ENCODE measurements at places on chromosomes 7 and 10.
A peak's percentile ranks its signal among the peaks of the same experiment; 100 is the strongest.

DNA sequence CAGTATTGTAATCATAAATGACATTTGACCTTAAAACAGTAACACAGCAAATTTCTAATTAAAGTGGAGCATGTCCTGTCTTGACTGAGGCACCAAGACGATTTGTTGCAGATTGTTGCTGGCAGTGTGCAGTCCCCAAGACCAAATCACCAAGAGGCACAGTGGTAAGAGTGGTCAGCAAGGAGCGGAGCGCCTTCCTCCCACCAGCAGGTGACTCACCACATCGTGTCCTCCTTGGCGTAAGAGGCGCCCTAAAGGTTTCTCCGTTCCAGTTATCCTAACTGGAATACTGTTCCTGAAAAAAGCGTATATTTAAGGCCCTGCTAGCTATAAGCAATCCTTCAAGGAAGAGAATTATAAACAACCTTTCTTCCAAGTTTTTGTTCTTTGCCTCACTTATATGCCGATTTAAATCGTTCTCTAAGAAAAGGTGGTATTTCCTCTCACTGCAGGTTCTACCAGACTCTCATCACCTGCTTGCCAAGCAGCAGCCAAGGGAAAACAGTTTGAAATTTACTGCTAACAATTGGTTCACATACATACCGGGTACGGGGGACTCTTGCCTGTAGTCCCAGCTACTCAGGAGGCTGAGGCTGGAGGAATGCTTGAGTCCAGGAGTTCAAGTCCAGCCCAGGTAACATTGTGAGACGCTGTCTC lies 10.7 kb upstream of the REPIN1 start:
- DNase-seq: peak; percentile 61

GRCh38 chr10:124217906-124218804 lies 124.8 kb upstream of the CHST15 start:
- no peak for DNase-seq

GRCh38 chr7:26490640-26491624 lies 199.3 kb downstream of the SNX10 start:
- DNase-seq: no peak

GRCh38 chr10:55668326-55668922 lies 692.6 kb downstream of the ZWINT start:
- no peak for DNase-seq

DNA sequence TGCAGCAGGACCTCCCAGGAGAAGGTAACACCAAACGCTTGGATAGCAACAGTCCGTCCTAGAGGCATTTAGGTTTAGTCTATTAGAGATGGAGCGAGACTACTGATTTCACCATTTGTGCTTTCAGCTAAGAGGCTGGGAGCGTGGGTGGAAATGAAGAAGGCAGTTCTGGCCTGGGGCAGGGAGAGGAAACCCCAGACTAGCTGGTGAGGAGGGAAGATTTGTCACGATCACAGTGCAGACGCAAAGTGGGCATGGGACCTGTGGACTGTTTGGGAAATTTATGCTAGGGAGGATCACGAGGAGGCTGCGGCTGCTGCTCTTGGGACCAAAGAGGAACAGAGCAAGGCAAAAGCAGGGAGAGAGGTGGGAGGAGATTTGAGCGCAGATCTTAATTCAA lies 130.4 kb upstream of the AOAH start:
- no peak for DNase-seq

GRCh38 chr7:48337012-48337621 lies 165.9 kb downstream of the ABCA13 start:
- no peak for DNase-seq

DNA sequence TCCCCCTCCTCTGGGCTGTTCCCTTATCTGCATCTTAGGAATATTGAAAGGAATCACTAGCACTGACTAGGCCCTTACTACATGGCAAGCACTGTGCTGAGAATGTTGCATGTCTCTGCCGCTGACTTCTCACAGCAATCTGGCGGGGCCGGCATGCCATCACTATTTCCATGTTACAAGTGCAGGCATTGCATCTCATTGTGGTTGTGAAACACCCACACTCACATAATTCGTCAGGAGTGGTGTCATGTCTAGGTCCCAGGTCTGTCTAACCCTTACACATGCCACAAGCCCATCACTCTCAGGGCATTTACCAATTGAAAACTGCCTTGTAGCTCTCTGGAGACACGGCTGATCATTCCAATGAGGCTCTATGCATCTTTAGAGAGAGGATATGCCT lies 8.5 kb upstream of the IL2RA start:
- no peak for DNase-seq

- DNase-seq: no peak
Observed at GRCh38 chr7:33716581-33717477, 188.5 kb upstream of the BMPER start.

GRCh38 chr7:102444961-102445673 lies 11.7 kb downstream of the ORAI2 start:
- no peak for DNase-seq

DNA sequence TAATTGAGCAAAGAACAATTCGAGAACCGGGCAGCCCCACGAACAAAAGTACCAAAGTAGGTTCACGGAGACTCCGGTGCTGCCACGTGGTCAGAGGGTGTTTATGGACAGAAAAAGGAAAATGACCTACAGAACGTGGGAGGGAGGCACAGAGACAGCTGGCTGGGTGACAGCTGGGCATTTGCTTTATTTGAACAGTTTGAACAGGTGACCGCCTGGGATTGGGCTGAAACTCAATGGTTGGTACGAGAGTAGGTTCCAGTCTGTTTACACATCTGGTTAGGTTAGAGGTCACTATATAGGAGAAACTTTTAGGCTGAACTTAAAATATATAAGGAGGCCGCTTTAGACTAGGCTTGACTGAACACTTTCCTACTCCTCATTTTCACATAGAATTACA lies 50.6 kb upstream of the CELF2 start:
- no peak for DNase-seq

DNA sequence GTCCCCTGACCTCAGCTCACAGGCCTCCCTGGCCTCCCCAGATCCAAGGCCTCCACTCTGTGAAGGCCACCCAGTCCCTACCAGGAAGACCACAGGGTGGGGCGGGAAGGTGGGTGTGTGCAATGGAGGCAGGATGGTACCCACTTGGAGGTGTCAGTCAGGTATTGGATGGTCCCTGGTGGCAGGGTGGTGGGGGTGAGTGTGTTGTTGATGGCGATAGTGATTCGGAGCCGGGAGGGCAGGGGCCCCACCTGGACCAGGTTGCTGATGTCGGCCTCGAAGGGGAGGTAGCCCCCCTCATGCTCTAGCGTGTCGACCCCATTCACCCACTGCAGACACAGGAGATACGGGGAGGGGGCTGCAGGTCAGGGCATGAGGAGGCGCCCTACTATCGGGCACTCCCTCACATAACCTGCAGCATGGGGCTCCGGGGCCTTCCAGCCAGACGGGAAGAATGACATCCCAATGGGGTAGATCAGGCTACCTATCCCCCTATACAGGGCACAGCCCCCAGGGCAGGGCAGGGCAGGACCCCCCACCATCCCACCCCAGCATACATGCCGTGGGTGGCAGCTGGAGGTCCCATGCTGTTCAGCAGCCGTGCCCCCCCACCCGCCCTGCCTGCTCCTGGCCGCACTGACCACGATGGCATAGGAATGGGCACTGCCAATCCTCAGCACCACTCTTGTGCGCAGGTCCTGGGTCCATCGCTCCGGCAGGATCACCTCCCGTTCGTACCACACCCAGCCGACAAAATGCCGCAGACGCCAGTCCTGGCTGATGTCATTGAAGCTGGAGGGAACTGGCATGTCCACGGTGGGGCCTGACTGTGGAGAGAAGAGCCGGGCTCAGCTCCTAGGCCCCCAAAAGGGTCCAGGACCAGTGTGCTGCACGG lies 2.2 kb downstream of the GUSB start:
- no peak for DNase-seq

DNA sequence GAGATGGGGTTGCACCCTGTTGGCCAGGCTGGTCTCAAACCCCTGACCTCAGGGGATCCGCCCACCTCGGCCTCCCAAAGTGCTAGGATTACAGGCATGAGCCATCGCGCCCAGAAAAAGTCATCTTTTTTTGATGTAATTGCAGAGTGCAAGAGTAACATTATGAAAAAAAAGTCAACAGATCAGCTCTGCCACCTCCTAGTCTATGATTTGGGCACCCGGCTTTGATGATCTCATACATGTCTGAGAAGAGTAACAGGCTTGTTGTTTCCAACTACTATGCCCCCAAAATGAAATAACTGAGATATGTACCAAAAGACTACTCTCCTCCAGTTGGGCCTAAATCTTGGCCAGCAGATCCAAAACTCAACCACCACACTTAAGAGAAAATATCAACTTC lies 40.8 kb downstream of the VOPP1 start:
- no peak for DNase-seq

DNA sequence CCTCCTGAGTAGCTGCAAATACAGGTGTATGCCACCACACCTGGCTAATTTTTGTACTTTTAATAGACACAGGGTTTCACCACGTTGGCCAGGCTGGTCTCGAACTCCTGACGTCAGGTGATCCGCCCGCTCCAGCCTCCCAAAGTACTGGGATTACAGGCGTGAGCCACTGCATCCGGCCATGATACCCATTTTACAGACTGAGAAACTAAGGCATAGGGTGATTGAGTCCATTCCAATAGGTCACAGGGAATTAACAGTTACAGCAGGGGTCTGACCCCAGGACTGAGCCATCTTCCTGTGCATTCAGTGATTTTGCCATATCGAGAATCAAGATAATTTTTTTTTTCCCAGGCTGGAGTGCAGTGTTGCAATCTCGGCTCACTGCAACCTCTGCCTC lies 12.3 kb upstream of the CTBP2 start:
- no peak for DNase-seq

DNA sequence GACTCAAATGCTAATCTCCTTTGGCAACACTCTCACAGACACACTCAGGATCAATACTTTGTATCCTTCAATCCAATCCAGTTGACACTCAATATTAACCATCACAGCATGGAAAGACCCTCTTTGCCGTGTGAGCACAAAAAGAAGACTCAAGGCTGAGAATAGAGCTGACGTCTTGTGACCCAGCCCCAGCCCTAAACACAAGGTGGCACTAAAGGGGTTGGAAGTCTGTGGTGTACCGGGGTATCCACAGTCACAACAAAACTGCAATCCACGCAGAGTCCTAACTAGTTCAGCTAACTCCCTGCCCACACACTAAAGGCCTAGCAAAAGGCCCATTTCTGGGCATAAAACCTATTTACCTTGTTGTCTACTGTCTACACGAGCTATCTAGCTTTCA lies 200.1 kb downstream of the ACTR3B start:
- DNase-seq: no peak

- DNase-seq: no peak
Observed at GRCh38 chr10:72344932-72345331, 9.8 kb downstream of the DNAJB12 start.

DNA sequence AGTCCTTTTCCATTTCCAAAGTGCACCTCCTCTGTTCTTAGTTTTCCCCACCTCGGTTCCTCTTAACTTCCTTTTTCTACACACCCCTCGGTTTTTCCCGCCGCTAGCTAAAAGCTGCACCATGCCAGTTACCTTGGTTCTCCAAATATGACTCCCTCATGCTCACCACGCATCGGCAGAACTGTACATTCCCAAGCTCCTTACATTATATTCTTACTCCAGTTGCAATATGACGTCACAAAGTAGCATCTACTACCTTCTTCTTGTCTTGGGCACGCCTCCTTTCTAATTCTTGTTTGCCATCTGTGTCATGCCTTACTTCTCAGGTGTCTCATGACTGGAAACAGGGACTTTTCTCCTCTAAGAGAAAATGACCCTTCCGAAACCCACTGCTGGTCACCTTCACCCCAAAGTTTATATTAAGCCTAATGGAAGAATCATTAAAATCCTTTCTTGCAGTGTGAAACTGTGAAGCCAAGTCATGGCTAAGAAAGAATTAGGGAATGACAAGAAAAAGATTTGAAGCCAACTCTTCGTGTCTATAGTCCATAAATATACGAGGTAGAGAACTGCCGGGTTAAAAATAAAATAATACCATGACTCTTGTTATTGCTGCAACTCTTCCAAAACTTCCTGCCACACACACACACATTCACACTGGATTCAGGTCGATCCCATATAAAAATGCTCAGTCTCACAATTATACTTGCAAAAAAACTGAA lies 1.7 kb downstream of the ESYT2 start:
- DNase-seq: peak; percentile 61

DNA sequence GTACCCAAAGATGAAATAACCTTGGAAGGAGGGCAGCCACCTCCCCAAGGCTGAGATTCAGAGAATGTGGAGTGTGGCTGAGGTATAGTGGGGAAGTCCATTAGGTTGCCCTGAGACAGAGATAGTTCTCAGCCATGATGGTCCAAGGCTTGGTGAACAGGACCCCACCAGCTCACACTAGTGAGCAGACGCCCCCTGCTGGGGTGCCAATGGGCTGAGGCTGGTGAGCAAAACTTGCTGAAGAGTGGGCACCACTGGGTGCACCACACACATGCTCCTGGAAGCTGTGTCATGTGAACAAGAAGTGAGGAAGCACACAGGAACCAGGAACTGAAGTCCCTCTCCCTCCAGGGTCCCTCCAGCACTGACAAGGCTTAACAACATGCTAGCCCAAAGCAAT lies 8.9 kb downstream of the FBXL13 start:
- DNase-seq: peak; percentile 44

DNA sequence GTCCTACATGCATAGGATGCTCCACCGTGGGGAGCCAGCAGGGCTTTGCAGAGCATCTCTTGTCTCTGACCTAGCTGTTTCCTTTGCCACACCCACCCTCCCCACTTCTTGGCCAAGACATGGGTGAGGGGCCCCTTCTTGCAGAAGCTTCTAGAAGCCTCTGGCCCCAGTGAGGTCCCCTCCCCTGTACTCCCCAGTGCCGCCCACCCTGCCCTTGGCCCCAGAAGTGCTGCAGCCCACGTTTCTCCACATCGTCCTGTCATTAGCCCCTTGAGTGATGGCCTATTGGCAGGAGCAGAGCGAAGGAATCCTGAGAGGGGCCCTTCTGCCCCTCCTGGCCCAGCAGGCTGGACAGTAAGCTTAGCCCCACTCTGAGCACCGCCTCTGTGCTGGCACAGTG lies 43.7 kb downstream of the ALOX5 start:
- peak; percentile 5 for DNase-seq

- no peak for DNase-seq
Observed at GRCh38 chr10:112132435-112132834, 51.1 kb downstream of the GPAM start.

DNA sequence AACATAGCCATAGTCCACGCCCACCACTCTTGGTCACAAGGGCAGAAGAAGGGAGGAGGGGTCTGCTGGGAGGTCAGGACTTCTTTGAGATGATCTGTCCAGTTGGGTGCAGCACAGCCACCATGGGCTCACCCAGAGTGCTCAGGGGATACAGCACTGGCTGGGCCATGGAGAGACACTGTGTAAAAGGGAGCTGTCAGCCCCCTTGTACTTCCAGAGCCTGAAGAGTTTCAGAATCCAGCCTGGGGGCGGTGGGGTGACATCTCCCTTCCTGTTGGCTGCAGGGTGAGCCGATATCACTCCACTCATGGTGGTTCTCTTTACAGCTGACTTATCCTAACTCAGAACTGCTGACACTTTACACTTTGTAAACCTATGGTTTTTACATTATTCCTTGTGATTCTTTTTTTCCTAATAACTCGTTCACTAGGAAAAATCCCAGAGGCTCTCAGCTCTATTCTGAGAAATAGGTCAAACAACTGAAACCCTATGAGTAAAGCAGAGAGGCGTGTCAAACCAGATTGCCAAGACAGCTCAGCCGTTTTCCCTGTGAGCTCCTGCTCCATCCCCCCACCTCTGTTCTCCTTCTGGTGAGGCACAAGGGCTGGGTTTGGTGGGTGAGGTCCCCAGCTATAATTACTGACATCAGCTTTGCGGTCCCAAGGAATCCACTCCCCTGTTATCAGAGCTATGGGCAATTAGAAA lies 3.2 kb upstream of the MRPS24 start:
- DNase-seq: peak; percentile 36
